Thyroid gland (tissue), 4 donors: ENCODE measurements at places on chromosomes 5 and 9. TPM values are rescaled to one million over a fixed set of nuclear protein-coding genes. Genes with fewer than 3 reads are reported as not detected.

DNA sequence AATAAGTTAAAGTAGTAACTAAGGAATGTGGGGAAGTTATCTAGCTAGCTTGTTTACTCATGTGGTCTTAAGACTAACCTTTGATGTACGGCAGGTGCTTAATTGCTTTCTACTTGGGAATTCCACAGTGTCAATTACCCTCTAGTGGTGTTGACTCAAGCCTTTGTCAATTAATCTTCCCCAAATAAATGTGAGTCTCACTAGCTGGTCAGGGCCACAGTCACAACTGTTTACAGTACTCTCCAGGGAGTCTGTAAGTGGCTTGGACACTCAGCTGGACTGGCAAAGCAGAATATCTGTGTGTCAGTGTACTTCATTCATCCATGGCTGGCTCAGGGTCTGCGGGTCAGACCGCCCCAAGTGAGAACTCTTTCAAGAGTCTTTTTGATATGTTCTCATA, 30.8 kb downstream of the SMIM3 start:
- H3K4me1 ChIP-seq: no peaks in the 10 kb centered on the region
- no peak overlapping the region for H3K27ac ChIP-seq
- no peak for DNase-seq
- H3K36me3 ChIP-seq: no peaks in the 10 kb centered on the region
- no peaks in the 10 kb centered on the region for H3K27me3 ChIP-seq

- H3K27ac ChIP-seq: no peak overlapping the region
- H3K4me3 ChIP-seq: no peak overlapping the region
- H3K4me1 ChIP-seq: peaks cover 3% of the 10 kb centered on the region
- no peaks in the 10 kb centered on the region for H3K36me3 ChIP-seq
- no peak for DNase-seq
Measured at GRCh38 chr5:177389241-177390169, 5.3 kb downstream of the SLC34A1 start.

DNA sequence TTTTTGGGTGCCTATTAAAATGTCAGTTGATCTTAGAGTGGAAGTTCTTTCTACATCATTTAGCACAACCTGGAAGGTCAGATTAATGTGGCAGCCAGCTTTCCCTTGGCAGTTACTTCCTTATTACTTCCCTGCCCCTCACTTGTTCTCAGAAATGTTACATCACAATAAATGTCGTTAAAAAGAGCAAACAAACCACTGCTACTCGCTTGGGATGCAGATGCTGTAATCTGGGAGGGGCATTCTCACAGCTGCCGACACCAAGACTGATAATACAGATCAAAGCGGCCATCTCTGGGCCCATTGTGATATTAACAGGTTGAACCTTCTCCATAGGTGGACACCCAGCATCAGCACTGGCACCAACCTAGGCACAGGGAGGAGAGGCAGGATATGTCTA, 29.3 kb downstream of the PLAC8L1 start:
- no peak overlapping the region for H3K4me3 ChIP-seq
- H3K27me3 ChIP-seq: no peaks in the 10 kb centered on the region
- no peak overlapping the region for H3K27ac ChIP-seq

GRCh38 chr9:20442461-20443319, 179.6 kb downstream of the MLLT3 start:
- H3K36me3 ChIP-seq: no peaks in the 10 kb centered on the region
- H3K27me3 ChIP-seq: no peaks in the 10 kb centered on the region
- H3K4me1 ChIP-seq: peaks cover 13% of the 10 kb centered on the region

The TLX3 gene
- not detected for total RNA-seq

The C9orf50 gene
- total RNA-seq: not detected
